ENCODE measurements at places on chromosomes 16 and 17.

DNA sequence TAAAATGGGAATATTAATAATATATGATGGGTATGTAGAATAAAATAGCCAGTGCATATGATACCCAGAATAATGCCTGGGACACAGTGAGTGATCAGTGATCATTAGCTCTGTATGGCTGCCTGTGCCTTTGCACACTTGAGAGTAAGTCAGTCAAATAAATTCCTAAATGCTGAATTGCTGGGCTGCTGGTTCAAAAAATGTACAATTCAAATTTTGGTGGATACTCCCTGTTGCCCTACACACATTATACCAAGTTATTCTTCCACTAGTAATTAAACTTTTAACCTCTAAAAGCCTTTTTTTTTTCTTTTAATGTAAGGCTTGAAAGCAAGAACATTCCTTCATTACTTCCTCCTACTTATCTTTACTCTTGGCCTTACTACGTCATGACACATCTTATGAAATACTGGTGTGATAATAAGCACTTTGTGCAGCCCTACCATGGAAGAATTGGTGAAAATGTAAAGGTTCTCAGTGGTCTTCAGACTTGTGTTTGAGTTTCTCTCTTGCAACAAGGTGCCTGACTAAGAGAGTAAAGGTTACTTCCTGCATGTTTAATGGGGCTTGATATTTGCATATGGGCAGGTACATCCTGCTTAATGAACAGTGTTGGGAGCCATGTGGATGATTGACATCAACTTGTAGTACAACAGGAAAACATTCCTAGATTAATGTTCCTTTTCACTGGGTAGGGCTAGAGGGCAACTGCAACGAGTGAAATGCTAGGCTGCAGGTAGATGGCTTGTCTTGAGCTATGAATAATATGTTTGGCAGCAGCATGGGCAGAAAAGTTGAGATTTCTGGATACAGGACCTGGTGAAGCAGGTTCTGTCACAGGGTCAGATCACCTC, 84.3 kb downstream of the PRKCA start:
- DNase-seq = no peak

DNA sequence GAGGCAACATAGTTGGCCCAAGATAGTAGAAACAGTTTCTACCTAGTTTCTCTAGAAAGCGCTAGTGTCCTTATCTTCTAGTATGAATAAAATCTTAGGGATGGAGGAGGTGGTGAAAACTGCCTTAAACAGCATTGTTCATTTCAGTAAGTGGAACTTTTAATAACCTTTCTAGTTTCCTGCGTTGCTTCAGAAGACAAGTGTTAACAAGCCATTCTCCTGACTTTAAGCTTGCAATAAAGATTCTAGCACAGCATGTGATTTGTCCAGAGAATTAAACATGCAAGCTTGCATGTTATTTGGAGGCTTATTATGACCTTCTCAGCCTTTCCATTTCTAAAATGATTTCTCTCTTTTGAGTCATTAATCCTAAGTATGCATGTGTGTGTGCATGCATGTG, 72.3 kb downstream of the TANGO6 start:
- DNase-seq = no peak

DNA sequence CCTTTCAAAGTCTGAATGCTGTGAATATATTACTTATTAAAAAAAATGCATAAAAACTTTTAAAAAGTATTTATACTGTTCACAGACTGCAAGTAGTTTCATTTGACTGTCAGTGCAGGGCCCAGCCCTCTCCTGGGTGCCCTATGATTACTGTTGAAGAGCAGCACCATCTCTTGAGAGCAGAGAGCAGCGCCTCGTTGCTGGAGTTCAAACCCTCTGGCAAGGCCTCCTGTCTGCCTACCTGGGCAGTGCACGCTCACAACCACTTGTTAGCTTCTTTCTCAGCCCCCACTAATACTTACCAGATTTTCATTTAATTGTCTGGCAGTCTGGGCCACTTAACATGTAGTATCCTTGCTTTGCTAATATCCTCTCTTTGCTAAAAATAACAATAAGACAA, 233.4 kb downstream of the PHKB start:
- DNase-seq = no peak

- no peak for DNase-seq
These were observed 22.9 kb downstream of the MBTPS1 start for GRCh38 chr16:84093879-84094270.

- DNase-seq = no peak
These were observed 11.2 kb downstream of the METTL22 start for GRCh38 chr16:8632675-8633182.

- DNase-seq = no peak
These were observed 30.2 kb downstream of the MSI2 start for GRCh38 chr17:57286399-57287105.

DNA sequence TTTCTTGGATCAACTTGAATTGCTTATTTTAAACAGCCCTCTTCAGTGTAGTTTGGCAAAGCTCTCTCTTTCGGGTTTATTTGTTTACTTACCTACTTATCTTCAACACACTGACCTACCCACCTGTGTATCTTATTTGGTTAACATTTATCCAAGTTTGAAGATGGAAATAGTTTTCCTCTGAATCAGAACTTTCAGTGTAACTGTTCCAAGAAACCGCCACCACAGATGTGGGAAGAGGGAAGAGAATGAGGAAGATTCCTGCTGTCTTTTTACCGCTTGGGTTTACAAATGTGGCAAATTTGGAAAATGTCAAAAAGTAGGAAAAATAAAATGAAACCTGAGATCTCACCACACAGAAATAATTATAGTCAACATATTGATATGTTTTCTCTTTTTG, 115.8 kb downstream of the MSI2 start:
- DNase-seq = no peak

DNA sequence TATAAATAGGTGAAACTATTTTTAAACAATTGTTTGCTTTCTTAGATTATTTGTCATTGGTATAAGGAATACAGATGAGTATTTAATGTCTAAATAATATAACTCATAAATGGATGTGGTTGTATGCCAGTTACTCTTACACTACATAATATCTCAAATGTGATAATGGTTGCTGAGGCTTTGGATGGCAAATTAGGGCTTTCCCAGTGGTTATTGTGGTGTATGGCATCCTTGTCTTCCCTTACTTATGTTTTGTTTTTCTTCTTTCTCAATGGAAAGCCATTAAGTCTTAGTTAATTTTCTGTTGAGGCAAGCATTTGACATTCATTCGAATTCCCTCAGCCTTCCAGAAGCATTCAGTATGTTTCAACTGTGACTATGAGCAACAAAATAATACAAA, 10.5 kb downstream of the OMG start:
- no peak for DNase-seq

DNA sequence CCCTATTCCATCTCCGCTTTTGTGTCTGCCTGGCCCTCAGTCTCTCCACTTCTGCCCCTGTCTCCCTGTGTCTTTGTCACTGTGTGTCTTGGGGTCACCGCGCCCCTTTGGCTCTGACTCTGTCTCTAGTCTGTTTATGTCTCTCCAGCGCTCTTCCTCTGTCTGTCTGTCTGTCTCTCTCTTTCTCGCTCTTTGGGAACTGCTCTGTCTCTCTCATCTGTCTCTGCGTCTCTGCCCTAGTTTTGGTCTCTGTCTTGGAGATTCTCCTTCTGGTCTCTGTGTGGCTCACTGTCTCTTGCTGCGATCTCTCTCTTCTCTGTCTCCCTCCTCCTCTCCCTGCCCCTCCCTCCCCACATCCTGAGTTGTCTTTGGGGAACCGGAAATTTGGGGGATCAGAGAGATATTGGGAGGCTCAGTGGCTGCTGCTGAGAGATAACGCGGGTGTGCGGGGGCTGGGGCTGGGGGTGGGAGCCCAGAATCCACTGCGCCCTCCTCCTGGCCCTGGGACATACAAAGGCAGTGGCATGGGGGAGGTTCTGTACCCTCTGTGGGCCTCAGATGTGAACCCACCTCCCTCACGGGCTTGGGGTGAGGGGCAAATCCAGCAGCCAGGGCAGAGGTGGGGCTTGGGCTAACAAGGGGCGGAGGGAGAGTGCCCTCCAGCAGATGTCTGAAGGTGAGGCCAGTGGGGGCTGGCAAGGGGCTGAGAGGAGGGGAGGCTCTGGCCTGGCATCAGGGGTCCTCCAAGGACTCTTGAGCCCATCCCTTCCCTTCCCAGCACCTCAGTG, 24.4 kb downstream of the LAT start:
- no peak for DNase-seq

DNA sequence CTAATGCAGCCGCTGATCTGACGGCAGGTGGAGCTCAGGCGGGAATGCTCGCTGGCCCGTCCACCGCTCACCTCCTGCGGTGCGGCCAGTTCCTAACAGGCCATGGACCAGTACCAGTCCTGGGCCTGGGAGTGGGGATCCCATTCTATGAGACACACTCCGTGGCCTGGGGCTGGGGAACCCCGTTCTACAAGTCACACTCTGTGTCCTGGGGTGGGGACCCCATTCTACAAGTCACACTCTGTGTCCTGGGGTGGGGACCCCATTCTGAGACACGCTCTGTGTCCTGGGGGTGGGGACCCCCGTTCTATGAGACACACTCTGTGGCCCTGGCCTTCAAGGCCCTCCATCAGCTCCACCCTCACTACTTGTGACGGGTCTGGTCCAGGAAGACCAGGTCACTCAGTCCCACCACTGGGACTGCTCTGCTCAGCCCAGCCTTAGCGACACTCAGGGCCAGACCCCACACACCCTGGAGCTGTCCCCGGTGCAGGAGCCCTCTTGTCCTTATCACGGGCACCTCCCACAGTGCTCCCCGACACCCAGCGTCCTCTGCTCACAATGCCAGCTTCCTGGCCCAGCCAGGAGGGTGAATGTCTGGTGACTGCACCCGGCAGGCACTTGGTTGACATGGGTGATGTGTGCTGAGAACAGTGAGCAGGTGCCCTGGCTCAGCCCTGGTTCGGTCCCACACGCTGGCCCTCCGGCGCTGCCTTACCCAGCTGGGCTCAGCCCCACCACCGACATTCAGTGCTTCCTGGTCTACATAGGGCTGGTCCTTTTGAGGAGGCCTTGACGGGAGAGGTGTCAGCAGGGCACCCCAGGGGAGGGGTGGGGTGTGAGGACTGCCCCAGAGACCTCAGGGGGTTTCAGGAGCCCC, 89.1 kb downstream of the TBC1D16 start:
- DNase-seq = no peak

DNA sequence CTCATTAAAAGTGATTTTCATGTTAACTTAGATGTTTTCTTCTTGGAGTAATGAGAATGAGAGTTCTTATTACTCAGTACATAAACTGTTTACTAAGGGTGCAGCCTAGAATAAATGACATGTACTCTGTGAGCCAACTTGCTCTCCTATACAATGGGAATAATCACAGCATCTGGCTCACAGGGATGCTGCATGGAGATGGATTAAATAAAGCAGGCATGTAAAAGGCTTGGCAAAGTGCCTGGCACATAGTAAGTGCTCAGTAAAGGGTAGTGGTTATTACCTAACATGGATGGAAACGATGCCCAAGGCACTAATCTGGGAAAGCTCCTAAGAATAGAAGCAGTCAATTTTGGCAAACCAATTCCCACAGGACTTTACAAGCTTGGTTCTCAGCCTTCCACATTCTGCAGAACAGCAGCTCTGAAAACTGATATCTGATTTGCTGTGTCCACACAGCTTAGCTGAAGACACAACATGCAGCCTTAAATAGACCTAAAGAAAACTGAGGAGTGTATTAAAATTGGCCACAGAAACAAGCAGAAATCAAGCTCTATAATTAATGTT, 176.1 kb downstream of the ABCC12 start:
- DNase-seq = no peak

- DNase-seq = no peak
These were observed 195.5 kb downstream of the COPRS start for GRCh38 chr17:31663576-31663975.

- no peak for DNase-seq
These were observed 3.1 kb upstream of the TEX19 start for GRCh38 chr17:82355770-82356427.

GRCh38 chr17:80423536-80424225, 8.7 kb downstream of the ENDOV start:
- DNase-seq = no peak

GRCh38 chr17:57154921-57155320, 69.9 kb downstream of the AKAP1 start:
- no peak for DNase-seq

GRCh38 chr16:89801800-89802199, 14.6 kb downstream of the FANCA start:
- DNase-seq = no peak

DNA sequence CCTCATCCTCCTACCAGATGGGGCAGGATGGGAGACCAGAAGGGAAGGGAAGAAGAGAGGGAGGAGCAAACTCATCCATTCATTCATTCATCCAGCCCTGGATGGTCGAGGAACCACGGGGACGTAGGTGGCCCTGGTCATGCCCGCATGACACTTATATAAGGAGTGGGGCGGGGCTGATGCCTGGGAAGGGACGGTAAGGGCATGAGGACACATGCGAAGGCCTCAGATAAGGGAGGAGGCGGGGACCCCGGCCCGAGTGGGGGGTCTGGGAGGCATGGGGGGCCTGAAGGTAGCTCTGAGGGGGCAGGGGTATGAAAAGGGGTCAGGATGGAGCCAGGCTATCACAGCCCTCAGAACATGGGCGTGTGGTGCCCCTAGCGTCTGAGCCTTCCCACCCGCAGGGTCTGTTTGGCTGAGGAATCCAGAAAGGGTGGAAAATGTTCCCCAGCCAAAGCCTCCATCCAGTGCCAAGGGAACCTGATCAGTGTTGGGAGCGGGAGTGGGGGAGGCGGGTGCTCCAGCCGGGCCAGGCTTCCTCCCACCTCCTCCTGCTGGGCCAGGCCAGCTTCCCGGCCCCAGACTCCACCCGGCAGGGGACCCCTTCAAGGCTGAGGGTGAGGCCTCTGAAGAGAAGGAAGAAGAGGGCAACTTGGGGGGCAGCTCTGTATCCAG, 17.6 kb upstream of the CD79B start:
- no peak for DNase-seq

GRCh38 chr16:46801428-46802049, 29.4 kb downstream of the C16orf87 start:
- DNase-seq = no peak

DNA sequence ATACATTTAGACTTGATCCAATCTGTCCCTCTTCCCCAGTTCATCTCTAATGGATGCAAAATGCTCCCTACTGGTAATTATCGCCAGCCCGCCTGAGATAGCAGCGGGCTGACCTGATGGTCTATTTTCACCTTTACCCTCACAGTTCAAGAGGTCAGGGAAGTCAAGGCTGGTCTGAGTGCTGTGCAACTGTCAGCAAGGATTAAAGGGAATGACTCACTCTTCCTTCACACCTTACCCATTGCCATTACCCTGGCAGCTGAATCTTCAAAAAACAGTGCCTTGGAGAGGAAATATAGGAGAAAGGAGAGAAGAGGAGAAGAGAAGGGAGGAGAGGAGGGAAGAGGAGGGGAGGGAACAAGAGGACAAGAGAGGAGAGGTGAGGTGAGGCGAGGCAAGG, 36.3 kb downstream of the GRB7 start:
- no peak for DNase-seq

GRCh38 chr17:81978524-81979298, 1.3 kb downstream of the ASPSCR1 start:
- DNase-seq = no peak

DNA sequence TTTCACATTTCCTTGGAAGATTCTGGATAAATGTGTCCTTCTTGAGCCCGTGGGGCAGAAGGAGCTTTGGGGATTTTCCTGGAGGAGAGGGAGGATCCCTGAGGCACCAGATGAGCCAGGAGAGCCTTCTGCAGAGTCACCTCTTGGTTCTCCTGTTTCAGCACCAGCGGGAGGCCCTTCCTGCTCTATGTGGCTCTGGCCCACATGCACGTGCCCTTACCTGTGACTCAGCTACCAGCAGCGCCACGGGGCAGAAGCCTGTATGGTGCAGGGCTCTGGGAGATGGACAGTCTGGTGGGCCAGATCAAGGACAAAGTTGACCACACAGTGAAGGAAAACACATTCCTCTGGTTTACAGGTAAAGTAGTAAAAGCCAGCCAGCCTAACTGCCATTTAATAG, 77.1 kb downstream of the ARSG start:
- no peak for DNase-seq
